Spinal cord (tissue), 10 donors: ENCODE measurements at places on chromosomes 12 and 14. TPM values are rescaled to one million over a fixed set of nuclear protein-coding genes. Genes with fewer than 3 reads are reported as not detected.

TAS2R8 gene
- polyA plus RNA-seq, result not detected

TNS2 gene
- polyA plus RNA-seq, result 142 TPM

IQSEC3 gene
- polyA plus RNA-seq, result 65.3 TPM

ESPL1 gene
- polyA plus RNA-seq, result 9.2 TPM

LRRIQ1 gene
- 5.6 TPM for polyA plus RNA-seq

IFT43 gene
- 49.2 TPM for polyA plus RNA-seq
